NCI-H2081 (cell line): ENCODE measurements at places on chromosomes 6 and 20.
A peak's percentile ranks its signal among the peaks of the same experiment; 100 is the strongest.

GRCh38 chr6:46329568-46329967 lies 158.8 kb upstream of the ENPP5 start:
- no peak for DNase-seq

GRCh38 chr6:79231666-79232065 lies 2.8 kb downstream of the HMGN3 start:
- DNase-seq: no peak

DNA sequence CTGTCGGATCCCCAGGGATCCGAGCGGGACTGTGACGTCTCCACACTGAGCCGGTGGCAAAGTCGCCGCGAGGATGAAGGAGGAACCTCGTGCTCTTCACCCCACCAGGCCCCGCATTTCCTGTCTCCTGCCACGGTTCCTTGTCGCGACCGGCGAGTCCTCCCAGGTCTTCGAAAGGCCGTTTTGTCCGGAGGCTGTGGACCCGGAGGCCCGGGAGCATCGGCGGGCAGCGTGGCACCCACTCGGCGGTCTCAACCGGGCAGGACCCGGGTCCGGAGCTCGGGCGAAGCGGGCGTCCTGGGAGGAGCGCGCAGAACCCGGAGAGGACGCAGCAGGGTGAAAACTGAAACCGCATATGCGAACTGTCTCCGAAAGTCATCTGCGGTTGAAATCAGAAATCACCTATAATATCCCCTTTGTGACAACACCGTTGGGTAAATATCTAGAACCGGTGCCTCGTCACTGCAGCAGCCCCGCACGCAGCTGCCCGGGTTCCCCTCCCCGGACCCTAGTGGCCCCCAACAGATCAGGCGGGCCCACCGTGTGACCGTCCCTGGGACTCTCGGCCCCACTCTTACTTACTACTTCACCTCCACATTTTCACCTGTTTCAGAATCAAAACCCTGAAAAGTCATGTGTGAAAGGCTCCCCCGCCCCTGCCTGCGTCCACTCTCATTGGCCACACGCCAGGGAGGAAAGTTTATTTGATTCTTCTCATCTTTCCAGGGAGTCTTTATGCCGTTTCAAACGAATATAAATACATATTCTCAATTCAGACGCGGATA lies 3.1 kb upstream of the ULBP2 start:
- DNase-seq: no peak

- peak; percentile 84 for DNase-seq
Observed at GRCh38 chr20:44746367-44747165, 901 bp downstream of the KCNK15 start.

DNA sequence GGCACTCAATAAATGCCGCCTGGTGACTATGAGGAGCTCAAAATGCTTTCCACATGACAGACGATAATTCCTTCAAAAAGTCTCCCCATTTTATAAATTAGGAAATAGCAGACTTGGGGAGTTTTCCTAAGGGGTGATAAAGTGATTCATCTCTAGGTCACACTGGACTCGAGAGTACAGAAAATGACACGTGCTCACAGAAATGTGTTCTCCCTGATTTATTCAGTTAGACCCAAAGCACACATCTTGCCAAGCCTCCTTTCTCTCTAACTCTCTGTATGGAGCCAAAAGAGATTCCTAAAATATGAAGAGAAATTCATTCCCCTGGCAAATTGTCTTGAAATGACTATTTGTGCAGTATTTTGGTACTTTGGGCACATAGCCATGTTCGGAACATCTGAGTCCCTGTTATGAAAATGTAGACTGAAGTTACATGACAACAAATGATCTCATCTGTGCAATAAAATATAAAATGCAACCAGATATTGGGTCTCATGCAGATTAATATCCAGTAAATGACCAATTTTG lies 381.1 kb downstream of the TFAP2B start:
- DNase-seq: no peak

GRCh38 chr6:54719131-54719530 lies 127.4 kb upstream of the FAM83B start:
- peak; percentile 89 for DNase-seq

- no peak for DNase-seq
Observed at GRCh38 chr20:39607141-39607540, 645.0 kb downstream of the DHX35 start.
